ENCODE measurements at places on chromosomes 16 and 17.

DNA sequence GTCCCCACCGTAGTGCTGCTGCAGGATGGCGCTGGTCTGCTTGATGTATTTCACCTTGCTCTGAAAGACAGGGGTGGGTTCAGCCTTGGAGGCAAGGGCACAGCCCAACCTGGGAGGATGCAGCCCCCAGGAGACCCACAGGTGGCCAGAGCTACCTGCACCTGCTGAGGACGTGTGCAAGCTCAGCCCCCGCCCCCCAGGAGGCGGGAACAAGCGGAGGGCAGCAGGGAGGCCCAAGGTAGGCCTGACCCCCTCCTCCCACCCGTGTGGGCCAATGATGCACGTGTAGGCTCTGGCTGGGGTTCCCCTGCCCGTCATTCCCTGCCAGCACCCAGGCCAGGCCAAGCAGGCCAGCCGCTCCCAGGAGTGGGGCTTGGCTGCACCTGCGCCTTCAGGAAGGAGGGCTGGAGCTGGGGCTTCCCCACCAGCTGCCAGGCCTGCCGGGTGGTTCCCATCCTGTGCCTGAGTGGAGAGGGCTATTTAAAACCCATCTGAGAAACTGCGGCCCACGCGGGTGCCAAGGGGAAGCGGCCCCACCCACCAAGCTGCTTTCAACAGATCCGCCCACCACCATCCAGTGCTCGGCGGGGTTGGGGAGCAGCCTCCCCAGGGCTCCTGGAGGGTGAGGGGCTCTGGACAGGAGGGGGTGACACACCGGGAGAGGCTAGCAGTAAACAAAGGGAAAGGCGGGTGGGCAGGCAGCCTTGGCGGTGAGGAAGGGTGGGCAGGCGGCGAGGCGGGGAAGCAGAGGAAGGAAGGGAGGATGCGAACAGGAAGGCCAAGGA is 3.8 kb downstream of the NTHL1 start:
- no peak for DNase-seq

GRCh38 chr16:47067203-47067602 is 76.5 kb downstream of the NETO2 start:
- no peak for DNase-seq

- DNase-seq: no peak
These were observed 5.2 kb downstream of the FLCN start for GRCh38 chr17:17231621-17232302.

- no peak for DNase-seq
These were observed 3.2 kb upstream of the PER1 start for GRCh38 chr17:8155231-8155995.

DNA sequence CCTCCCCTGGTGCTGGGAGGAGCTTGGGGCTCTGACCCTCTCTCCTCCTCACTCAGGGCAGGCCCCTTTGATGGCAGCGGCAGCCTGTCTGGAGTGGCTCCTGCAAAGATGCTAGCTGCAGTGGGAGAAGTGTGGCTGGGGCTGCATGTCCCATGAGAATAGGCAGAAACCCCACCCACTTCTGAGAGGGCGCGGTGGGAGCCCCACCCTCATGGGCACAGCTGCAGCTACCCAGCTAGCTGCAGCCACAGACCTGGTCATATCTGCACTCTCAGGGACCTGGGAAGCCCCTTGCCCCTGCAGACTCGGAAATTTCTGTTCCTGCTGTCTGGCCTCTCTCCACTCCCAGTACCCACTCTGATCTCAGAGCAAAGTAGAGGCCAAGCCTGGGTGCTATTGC is 72.2 kb upstream of the BRD7 start:
- no peak for DNase-seq

- no peak for DNase-seq
These were observed 158.6 kb upstream of the CDH8 start for GRCh38 chr16:62194828-62195227.

- no peak for DNase-seq
These were observed 6.3 kb downstream of the ACSF3 start for GRCh38 chr16:89099905-89100304.

- peak; percentile 25 for DNase-seq
These were observed at the start of gene SF3B3 for GRCh38 chr16:70523743-70524398. SF3B3 (plus strand) TSS chr16:70523816; CDS start chr16:70526657, 2,841 bp downstream.

- no peak for DNase-seq
These were observed 23.9 kb downstream of the LGALS9 start for GRCh38 chr17:27654654-27655524.

DNA sequence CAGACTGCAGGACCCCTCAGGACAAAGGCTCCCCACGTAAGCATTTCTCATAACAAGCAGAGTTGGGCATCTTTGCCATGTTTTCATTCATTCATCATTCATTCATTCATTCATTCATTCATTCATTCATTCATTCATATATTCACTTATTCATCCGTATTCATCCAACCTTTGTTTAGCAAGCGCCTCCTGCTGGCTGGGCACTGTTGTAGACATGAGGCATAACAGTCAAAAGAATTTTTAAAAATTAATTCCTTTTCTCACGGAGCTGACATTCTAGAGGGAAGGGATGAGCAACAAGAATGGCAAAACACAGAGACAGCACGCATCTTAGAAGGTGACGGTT is 351.7 kb upstream of the TNRC6C start:
- no peak for DNase-seq
